ENCODE measurements at places on chromosomes 6 and 20.

DNA sequence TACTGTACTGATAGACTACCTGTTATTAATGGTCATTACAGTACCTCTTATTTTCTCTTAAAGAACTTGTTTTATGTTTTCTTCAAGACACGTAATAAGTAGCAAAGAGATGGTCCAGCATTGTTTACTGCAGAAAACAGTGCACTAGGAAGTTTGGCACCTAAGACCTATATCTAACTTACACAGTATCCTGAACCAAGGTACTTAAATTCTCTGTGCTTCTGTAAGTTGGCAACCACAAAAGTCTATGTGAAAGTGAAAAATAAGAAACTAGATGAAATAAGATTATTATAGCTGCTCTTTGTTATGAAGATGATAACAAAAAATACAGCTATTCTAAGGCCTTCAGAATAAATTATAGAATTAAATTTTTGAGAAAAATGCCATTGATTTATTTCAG lies 411.7 kb upstream of the SOX4 start:
- no peak for DNase-seq

- DNase-seq = no peak
Observed at GRCh38 chr20:5973172-5973571, 22.7 kb downstream of the MCM8 start.

DNA sequence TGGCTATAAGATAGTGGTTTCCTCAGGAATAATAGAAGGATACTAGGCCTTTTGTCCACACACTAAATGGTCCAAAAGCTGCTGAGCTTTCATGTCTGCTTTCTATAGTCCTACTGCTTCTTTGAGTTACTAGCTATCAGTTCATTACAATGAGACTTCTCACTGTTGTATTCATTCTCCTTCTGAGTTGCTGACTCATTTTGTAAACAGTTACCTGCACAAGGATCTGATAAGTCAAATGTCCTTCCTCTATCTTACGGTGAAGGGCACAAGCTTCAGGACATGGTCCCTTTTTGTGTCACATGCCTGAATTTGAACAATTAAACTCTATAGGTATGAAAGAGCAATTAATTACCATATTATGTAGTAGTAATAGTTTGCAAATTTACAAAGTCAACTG lies 90.5 kb downstream of the MAN1A1 start:
- DNase-seq = no peak

DNA sequence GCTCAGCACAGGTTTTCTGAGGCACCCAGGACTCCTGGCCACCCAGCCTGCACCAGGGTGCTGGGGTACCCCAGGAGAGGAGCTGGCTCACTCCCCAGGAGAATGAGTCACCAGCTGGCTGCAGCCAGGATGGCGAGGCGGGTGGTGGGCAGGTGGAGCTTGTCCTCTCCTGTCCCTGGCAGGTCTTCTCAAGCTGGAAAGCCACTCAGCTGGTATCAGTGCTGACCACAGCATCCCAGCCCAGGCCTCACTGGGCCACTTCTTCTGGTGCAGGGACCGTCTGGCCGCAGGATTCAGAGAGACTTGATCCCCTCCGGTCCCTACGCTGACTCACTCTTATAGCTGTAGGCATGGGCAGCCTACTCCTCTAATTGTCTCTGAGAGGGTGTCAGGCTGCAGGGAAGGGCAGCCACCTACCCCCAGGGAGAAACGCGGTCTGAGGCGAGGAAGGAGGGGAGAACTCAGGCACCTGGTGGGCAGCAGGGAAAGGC lies 22.2 kb downstream of the TFEB start:
- no peak for DNase-seq

- DNase-seq = no peak
Observed at GRCh38 chr6:14373648-14374437, 256.3 kb downstream of the CD83 start.

DNA sequence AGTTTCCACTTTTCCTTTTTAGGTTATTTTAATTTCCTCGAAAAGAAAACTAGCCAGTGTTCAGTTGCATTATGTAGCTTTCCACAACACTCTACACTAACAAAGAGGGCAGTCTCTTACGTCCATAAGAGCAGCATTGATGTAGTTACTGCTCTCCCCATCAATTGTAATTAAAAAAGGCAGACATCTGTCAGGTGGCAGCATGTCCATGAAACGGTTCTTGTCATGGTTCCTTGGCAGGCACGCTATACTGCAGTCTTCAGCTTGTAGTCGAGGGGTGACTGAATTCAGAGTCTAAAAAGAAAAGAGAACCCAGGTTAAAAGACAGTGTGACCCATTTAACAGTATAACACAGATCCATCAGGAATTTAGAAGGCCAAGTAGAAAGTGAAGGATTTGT lies 80.1 kb upstream of the THEMIS start:
- DNase-seq = no peak

DNA sequence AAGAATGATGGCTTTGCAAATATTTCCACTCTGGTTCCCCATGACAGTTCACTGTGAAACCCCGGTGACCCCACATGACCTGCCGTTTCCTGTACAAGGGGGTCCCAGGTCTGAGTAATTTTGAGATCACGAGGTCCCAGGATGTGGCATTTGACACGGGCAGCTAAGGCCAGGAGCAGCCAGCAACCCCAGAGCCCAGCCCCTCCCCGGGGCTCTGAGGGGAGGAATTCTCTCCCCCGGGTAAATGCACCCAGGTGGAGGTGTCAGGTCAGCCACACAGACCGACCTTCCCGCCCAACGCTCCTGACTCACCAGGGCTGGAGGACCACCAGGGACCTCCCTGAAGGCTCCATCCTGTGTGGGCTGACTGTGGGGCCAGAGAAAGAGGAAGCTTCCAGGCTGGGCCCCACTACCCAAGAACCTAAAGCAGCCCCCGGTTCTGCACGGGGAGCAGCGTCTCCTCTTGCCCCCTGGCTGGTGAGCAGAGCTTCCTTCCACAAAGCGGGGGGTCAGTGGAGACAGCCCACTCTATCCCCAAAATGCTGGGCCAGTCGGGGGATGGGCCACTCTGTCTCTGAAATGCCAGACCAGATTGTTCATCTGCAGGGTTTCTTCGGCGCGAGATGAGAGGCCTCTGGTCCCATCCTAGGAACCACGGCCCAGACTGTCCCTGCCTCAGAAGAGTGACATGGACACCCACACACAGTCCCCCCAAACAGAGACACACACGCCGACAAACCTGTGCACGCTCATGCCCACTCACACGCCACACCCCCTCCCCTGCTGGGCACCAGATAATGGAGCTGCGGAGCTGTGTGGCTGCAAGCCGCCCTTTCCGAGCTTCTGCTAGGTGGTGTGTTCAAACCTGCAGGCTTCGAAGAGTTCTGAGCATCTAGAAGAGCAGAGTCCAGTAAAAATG lies 23.4 kb upstream of the SLCO4A1 start:
- no peak for DNase-seq

- no peak for DNase-seq
Observed at GRCh38 chr6:144179828-144180227, 29.5 kb downstream of the STX11 start.

- no peak for DNase-seq
Observed at GRCh38 chr6:70834520-70834919, 122.3 kb downstream of the B3GAT2 start.

DNA sequence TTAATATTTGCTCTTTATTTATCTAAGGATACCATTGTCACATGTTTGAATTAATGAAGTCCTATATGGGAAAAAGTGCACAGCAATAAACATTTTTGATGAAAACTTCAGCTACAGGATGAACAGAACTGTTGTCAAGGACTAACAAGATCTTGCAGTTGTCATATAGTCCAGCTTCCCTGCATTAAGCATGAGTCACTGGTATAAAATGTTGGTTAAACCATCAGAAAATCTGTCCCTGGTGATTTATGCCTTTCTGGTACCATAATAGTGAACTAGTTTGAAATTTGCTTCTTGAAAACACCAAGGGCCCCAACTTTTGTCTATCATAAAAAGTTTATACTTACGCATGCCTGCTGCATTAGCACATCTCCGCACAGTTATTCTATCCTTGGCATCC lies 60.4 kb upstream of the RSPO3 start:
- DNase-seq = no peak

DNA sequence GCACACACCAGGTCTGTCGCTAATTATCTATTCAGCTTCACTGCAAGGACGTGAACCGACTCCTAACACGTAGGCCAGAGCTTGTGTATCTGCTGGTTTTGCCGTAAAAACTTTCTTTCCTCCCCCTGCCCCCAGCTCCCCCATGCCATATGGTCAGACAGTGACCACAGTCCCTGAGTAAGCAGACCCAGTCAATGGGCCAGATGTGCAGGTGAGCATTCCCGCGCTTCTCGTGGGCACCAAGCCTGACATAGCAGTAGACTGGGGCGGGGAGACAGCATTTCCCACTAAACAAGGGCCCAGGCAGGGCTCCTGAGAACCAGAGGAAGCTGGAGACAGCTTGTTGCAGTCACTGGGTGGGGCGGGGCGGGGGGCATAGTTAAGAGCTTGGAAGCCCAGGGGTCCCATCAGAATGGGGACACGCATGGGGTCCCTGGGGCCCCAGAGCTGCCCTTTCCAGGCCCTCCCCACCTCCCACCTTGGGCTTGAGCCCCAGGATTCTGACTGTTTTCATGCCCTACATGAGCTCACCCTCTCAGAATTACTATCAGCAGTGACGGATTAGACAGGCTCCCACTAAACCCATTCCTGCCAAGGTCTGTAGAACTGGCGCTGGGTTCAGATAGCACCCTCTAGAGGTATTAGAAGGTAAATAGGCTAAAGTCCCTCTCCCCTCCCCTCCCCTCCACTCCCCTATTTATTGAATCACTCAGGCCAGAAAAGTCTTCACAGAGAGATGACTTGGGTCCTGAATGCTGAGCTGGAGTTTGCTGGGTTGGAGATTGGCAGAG lies 51.8 kb downstream of the CDH26 start:
- no peak for DNase-seq

GRCh38 chr20:20333866-20334265 lies 34.0 kb upstream of the INSM1 start:
- no peak for DNase-seq

DNA sequence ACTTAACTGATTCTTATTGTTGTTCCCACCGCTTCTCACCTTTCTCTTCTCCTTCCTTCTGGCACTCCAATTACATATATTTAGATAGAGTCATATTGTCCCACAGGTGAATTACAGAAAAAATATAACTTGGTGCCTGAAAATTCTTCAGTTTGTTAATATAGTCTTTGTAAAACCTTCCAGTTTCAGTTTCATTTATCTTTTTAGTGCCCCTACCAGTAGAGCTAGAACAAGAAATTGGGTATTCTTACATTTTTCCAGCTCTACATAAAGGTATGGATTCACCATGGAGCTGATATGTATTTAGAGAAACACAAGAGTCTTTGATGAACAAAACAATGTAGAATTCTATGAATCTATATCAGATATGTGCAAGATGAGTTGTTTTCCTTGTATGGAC lies 10.7 kb downstream of the MANEA start:
- DNase-seq = no peak

DNA sequence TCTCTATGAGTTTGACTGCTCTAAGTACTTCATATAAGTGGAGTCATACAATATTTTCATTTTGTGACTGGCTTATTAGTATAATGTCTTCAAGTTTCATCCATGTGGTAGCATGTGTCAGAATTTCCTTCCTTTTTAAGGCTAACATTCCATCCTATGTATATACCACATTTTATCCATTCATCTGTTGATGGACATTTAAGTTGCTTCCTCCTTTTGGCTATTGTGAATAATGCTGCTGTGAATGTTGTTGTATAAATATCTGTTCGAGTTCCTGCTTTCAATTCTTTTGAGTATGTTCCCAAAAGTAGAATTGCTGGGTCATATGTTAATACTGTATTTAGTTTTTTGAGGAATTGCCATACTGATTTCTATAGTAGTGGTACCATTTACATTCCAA lies 79.5 kb downstream of the PTPRA start:
- no peak for DNase-seq

DNA sequence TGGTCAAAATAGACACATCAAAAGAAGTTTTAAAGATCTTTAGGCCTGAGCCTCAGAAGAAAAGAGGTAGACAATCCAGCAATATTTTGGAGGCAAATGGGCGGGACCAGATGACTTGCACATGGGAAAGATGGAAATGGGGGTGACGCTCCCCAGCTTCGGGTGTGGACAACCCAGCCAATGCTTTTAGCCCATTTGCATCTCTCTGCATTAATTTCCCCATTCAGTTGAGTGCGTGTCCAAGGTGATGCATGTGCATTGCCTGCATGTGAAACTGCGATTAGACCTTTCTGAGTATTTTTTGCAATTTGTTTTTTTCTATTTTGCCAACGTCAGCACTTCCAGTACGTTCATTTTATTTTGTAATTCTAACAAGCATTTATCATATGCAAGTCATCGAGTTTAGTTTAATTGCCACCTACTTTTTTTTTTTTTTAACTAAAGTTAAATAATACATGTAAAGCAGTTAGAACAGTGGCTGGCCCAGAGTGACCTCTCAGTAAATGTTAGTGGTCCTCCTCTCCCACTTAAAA lies 24.2 kb downstream of the PDRG1 start:
- DNase-seq = no peak

GRCh38 chr6:143241111-143241510 lies 180.4 kb downstream of the AIG1 start:
- DNase-seq = no peak

GRCh38 chr20:25136056-25136455 lies 54.1 kb upstream of the VSX1 start:
- DNase-seq = no peak

GRCh38 chr20:3434232-3434631 lies 26.8 kb upstream of the DNAAF9 start:
- DNase-seq = no peak

- DNase-seq = no peak
Observed at GRCh38 chr6:67190733-67191132, 1444.3 kb upstream of the ADGRB3 start.

DNA sequence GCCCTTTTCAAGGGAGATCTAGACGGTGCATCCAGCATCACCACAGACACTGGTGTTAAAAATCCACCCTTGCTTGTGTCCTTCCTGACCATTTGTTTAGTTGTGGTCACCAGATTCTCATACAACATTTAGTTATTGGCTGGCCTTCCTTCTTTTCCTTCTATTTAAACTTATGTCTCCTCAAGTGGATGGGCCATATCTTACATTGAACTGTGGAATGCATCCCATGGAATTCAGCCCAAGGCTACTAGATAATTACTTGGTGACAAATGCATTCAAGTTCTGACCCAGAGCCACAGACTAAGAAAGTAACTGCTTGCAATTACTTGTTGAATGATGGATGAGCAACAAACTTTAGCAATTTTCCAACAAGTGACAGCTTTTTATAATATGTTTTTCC lies 198.9 kb upstream of the SSTR4 start:
- DNase-seq = no peak

DNA sequence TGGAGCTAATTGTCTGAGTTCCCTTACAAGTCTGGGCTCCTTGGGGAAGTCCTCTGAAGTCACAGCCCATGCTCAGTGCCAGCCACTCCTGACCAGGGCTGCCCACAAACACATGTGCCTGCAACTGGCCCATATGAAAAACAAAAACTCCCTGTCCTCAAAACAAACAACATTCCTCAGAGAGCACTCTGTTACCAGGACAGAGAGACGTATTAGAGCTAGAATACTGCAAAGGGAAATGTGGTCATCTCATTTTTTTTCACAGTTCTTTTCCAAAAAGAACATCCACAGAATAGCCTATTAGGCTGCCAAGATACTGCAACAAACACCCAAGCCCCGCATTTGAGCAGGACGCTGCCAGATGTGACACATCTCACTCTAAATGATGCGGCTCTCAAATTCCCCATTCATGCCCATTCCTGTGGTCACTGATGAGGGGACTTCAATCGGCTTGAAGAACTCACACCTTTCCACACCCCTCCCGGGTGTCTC lies 71.1 kb downstream of the SLC22A23 start:
- DNase-seq = no peak

- no peak for DNase-seq
Observed at GRCh38 chr6:160167604-160168399, 46.2 kb downstream of the SLC22A1 start.

GRCh38 chr20:40851051-40851450 lies 162.0 kb upstream of the MAFB start:
- no peak for DNase-seq
